RPMI7951 (cell line): ENCODE measurements at places on chromosomes 5 and 9. TPM values are rescaled to one million over a fixed set of nuclear protein-coding genes. Genes with fewer than 3 reads are reported as not detected.
A peak's percentile ranks its signal among the peaks of the same experiment; 100 is the strongest.

Gene CCDC192
- not detected in 2 replicates for total RNA-seq

Gene TMEM252
- not detected in 2 replicates for total RNA-seq

Gene ZNF608
- total RNA-seq, result 15.9 TPM in 2 replicates

Gene ZFP62
- total RNA-seq, result 15.0 and 16.0 TPM in 2 replicates

Gene PCDHGA3
- total RNA-seq, result 0.12 and 0.39 TPM in 2 replicates

Gene IL17B
- not detected in 2 replicates for total RNA-seq

Gene EFNA5
- 0.96 and 2.6 TPM in 2 replicates for total RNA-seq

Gene SLC36A2
- total RNA-seq, result not detected in 2 replicates

Gene CCL19
- not detected in 2 replicates for total RNA-seq

Gene SLC34A1
- not detected in 2 replicates for total RNA-seq

Gene TTC23L
- total RNA-seq, result under 0.01 and 0.20 TPM in 2 replicates

Gene BARHL1
- not detected in 2 replicates for total RNA-seq

DNA sequence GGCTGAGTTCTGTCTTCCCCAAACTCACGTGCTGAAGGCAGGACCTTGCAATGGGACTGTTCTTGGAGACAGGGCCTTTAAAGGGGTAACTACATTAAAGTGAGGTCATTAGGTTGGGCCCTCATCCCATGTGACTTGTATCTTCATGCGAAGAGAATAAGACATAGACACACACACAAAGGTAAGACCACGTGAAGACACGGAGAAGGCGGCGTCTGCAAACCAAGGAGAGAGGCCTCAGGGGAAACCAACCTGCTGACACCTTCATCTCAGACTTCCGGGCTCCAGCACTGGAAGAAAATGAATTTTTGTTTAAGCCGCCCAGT, 50.7 kb upstream of the KCNMB1 start:
- no peak for DNase-seq

GRCh38 chr9:116941266-116941665, 254.2 kb downstream of the TRIM32 start:
- DNase-seq, result no peak

- DNase-seq, result peak; percentile 53
Observed at GRCh38 chr5:16160706-16161105, 18.9 kb downstream of the MARCHF11 start.

DNA sequence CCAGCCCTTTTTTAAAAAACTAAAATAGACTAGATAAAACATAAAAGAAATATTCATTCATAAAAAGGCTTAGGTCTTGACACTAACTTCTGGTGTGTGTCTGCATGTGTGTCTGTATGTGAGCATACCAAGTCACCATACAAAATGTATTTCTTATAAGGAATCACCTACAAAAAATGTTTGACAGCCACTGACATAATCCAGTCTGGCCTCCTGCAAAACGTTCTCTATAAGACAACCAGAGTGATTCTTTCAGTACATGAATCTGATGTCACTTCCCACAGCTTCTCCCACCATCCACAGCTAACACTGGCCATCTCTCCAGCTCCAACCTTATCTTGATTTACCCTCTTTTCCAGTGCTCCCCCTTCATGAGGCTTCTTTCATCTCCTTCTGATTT, 192.3 kb downstream of the TLE1 start:
- DNase-seq, result no peak

DNA sequence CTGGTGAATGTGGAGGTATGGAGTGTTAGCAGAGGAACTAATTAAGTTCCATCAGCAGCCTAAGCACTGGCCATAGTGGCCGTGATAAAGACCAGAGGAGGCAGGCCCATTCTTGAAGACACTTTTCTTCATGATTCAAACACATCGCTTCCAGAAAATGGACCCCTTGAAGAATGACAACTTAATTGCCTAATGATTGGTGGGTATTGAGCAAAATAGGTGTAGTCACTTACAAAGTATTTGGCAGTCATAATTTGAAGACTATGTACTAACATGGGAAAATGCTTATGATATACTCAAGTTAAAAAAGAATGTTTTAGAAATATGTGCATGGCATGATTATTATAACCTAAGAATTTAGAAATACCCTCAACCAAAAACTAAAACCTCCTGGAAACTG, 44.8 kb downstream of the MEGF10 start:
- DNase-seq, result no peak

- peak; percentile 69 for DNase-seq
Observed at GRCh38 chr9:130128251-130128650, 44.0 kb upstream of the NCS1 start.

DNA sequence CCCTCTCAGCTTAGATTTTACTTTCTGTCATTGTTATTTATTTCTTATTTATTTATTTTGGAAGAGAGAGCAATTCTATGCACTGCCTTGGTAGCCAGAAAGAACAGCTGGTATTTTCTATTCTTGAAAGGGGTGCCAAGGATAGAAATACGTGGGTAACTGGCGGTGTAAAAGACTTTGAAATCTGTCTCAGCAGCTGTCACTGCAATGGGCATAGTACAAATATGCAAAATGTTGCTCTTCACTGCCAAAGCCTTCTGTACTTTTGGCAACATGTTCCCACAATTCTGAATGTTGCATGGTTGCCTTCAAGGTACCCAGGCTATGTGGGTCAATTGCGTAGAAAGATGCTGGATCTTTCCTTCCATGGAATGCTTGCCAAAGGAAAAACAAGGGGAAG, 230.2 kb upstream of the EDIL3 start:
- no peak for DNase-seq

DNA sequence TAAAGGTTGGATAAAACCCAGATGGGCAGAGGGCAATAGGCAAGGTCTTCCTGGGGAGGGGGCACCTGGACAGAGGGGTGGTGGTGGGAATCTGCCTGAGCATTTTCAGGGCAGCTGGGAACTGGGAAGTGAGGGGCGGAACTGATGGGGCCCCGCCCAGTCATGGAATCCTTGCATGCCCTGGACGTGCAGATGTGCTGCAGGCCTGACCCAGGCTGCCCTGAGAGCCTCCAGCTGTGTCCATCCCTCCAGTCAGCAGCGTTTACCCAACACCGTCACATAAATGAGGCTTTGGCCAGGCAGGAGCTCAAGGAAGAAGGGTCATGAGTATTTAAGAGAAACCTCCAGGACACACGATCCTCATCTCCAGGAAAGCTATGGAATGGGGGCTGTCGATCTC, 70.3 kb downstream of the DAB2IP start:
- DNase-seq, result peak; percentile 25

- no peak for DNase-seq
Observed at GRCh38 chr5:93302711-93303110, 278.3 kb downstream of the NR2F1-AS1 start.

- no peak for DNase-seq
Observed at GRCh38 chr5:120361941-120362340, 102.2 kb upstream of the PRR16 start.

DNA sequence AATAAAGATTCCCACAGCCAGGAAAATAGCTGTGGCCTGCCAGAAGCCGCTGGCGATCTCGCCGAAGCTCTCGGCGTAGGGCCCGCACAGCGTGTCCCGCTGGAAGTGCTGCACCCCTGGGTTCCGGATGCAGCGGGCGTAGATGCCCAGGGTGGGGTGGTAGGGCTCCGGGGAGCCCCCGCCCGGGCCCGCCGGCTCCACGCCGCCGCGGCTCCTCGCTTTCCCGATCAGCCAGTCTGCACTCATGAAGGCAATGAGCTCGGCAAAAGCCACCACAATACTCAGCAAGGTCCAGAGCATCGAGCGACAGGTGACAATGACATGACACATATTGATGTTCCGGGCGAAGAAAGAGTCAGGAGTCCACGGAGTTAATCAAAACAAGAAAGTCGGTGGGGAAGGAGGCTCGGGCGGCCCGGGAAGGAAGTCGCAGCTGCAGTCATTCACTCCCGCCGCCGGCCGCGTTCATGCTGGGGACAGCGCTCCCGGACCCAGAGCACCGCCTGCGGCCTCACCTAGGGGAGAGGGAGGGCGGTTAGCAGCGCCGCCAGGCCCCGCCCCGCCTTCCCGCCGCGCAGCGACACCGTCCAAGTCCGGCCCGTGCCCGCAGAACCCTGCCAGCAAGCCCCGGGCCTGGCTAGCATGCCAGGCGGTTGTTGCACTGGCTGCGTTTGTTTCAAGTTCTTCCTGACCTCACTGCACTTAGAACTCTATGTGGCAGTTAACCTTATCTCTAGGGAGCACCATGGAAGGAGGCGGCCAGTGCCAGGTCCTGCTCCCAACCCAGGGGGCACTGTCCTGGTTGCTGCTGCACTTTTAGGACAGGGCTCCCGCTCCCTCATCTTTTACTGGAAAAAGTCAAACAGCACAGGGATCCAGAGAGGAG, 138.4 kb downstream of the LHFPL2 start:
- DNase-seq, result no peak

GRCh38 chr9:69549310-69550202, 122.6 kb downstream of the APBA1 start:
- peak; percentile 53 for DNase-seq

DNA sequence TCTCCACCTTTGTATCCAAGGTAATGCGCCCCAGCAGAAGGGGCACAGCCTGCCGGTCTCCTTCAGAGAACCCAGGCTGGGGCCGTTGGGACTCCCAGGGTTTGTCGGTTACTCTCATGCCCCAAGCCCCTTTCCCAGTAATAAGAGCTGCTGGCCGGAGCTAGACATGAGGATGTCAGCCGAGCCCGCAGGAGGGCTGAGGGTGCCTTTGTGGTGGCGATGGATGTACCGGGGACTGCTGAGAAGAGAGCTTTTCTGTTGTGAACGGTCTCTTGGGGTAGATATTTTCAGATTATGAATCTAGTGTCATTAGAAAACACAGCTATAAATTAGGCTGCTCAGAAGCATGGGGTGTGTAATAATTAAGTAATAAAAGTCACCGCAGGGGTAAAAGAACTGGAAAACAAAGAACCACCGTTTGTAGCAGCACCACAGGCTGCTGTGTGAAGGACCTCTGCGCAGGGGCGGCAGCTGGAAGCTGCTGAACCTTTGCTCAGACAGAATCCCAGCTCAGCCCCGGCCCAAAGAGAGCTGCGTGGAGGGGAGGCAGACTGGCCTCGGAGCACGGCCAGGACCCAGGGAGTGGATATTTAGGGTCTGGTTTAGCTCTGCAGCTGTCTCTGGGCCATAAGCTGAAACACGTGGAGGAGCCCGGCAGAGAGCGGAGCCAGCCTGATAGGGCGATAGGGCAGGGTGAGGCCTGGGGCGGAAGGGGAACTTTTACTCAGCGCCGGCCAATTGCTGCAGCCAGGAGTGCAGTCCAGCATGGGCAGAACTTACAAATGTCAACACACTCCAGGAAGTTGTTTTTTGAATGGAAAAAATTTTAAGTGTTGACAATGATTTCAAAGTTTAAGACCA, 50.5 kb upstream of the BARHL1 start:
- DNase-seq, result no peak

- DNase-seq, result no peak
Observed at GRCh38 chr5:96094904-96095303, 133.3 kb upstream of the ELL2 start.

DNA sequence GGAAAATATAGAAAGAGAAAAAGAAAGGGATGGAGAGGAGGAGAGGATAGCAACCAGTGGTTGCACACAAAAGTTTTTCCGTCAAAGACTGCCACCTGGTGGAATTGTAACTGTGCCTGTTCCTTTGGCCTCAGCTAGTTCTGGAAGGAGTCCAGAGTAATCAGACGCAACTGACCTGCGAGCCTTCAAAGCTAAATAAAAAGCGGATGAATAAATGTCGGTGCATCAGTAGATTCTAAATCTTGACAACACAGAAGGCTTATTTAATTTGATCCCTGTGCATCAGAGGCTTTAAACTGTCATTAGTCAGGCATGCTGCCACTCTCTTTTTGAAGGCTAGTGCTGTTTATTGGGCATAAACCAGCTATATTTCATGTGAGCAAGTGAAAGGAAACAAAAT, 132.9 kb upstream of the ACO1 start:
- DNase-seq, result peak; percentile 61

- DNase-seq, result peak; percentile 26
Observed at GRCh38 chr5:137218896-137219295, 280.2 kb downstream of the SPOCK1 start.

DNA sequence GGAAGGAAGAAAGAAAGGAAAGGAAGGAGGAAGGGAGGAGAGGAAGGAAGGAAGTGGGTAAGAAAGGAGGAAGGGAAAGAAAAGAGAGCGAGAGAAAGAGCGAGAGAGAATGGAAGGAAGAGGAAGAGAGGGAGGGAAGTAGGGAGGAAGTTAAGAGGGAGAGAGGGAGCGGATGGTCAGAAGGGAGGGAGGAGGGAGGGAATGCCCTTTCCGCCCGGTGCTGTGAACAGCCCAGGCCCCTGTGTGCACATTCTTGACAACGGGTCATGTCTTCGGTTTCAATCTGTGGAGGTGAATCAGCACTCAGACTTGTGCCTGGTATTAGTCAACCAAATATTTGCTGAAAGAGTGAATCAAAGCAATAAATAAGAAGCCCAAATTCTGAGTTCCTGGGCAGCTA, 39.2 kb downstream of the PRUNE2 start:
- peak; percentile 63 for DNase-seq

- DNase-seq, result no peak
Observed at GRCh38 chr9:108756746-108757490, 98.9 kb downstream of the ACTL7B start.

GRCh38 chr5:144691936-144692335, 521.3 kb downstream of the KCTD16 start:
- DNase-seq, result no peak

- no peak for DNase-seq
Observed at GRCh38 chr5:64161420-64161819, 4.2 kb upstream of the RNF180 start.

DNA sequence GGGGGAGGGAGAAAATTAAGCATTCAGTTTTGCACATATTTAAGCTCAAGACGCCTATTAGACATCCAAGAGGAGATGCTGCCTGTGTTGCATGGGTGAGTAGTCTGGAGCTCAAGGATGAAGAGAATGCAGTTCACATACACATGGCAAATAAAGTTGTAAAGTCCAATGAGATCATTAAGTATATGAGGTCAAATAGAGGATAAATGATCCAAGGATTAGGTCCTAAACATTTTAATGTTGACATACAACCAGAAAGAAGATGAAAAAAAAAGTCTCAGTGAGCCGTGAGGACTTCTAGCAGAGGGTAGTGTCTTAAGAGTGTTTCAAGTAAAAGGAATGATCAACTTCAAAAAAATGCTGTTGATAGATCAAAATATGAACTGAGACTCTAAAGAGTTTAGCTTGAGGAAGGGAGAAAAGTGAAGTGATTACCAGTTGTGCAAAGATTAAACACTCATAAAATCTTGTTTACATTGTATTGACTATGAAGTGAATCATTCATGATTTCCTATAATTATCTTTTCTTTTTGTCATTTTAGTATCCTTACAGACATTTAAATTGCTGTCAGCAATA, 251.8 kb downstream of the ZNF608 start:
- DNase-seq, result no peak

DNA sequence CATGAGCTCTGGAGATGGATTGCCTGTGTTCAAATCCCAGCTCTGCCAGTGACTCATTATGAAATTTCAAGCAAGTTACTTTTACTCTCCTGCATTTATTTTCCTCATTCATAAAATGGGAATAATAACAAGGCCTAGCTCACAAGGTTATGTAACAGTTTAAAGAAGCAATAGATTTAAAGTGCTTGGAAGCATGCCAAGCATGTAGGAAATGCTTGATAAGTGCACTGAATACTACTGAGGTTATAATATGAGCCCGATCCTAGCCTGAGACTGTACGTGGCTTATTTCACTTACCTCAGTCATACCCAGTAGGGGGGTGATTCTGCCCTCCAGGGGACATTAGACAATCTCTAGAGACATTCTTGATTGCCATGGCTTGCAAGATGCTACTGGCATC, 734.1 kb upstream of the WWC1 start:
- DNase-seq, result no peak
